ENCODE measurements at places on chromosomes 2 and 18. TPM values are rescaled to one million over a fixed set of nuclear protein-coding genes. Genes with fewer than 3 reads are reported as not detected.

The SERPINB4 gene
- total RNA-seq = not detected

The DNAH6 gene
- 1.6 TPM for total RNA-seq

The MRPL44 gene
- 45.8 TPM for total RNA-seq

The FOXI3 gene
- total RNA-seq = not detected

DNA sequence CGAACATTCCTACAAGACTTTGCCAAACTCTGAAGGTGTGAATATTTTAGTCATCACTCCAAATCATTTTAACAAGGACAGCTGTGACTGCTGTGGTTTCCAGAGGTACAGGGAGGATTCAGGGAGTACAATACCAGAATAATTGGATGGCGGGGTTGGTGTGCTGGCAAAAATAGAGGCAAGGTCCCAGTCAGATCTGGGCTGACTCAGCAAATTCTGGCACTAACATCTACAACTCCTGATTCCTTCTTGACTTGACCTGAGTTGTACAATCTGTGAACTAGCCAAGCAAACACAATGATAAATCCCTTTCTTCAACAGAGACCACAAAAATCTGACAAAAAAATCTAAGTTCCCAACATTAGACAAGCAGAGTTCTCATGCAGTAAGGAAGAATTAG, 40.4 kb downstream of the RMP24 start:
- DNase-seq = no peak

DNA sequence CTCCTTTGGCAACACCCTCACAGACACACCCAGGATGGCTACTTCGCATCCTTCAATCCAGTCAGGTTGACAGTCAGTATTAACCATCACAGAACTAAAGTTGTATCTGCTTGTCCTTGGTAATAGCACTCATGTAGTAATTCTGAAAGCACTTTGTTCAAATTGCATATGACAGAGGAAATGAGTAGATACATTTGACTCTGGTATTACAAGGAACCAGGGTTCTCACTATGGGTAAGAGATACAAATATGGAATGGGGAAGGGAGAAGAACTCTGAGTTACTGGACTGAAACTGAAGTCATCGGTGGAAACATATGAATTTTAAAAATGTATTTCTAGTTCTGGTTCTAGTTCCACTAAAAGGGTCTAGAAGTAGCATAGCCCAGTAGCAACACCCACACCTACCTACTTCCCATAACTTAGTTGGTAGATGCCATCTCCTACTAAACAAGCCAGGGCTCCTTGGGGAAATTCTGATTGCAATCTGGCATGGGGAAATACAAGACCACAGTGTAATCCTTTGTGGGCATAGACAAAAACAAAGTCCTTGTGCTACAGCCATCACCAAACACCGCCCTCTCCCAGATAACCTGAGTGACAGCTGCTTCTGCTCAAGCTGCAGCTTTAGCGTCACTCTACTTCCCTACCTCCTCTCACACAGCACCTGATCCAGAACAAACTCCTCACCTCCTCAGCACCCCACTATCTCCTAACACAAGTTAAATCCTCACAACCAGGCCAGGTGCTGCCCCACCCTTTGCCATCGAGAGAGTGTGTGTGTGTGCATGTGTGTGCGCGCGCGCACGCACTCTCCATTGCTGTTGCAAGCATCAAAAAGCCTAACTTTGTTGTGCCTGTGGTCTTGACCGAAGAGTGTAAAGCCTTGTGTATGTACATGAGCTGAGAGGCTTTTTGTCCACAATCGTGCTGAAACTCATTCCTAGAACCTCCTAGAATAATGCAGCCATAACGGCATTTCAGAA, 31.4 kb upstream of the CD226 start:
- DNase-seq = no peak

- DNase-seq = no peak
These were observed 287.5 kb upstream of the CRIM1 start for GRCh38 chr2:36068086-36068485.

DNA sequence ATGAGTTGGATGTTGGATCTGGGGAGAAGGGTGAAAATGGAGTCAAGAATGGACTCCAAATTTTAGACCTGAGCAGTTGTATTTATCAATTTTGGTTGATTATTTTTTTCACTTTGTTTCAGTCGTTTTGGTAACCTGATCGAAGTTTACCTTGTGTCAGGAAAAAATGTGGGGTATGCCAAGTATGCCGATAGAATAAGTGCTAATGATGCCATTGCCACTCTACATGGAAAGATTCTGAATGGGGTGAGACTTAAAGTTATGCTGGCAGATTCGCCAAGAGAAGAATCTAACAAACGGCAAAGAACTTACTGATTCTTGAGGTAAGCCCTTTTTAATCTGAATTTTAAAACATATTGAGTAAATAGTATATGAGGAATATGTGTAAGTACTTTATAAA, 13.6 kb downstream of the RBM45 start:
- no peak for DNase-seq

- DNase-seq = peak; percentile 19
These were observed 796 bp downstream of the MYO1B start for GRCh38 chr2:191245869-191246531.

DNA sequence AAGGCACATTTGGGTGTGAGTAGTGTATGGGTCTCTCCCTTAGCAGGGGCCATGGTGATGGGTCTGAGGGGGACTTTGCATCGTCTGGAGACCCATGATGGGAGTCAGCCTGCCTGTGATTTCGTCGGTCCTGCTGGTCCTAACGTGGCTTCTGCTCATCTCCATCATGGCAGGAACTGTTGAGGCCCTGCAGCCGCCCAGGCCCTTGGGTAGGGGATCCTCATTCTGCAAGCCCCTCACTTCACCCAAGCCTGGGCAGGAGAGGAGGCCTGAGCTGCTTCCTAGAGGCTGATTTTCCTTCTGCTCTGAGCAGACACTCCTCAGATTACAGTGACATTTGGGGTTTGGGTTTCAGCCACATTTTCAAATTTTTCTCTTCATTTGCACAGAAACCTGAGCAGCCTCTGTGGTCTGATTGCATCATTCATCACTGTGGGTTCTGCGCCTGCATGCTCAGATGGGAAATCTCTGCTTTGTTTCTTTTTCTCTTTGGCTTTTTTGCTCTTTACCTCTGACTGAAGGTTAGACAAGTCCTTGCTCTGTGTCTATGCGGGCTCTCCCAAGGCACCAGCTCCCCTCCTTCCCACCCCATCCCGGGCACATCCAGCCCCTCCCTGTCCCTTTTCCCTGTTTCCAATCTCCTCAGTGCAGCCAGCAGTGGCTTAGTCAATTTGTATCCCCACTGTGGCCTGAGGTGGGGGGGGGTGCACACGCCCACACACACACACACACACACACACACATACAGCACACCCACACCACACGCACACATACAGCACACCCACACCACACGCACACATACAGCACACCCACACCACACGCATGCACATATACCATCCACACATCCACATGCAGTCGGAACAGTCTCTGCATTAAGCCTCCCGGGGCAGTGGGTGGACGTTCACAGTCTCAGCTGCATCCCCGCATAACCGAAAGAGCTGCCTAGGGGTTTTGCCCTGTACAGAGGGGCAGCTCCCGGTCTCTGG, 305.4 kb upstream of the HS6ST1 start:
- no peak for DNase-seq

- DNase-seq = no peak
These were observed 15.3 kb upstream of the SEC11C start for GRCh38 chr18:59124370-59124704.

DNA sequence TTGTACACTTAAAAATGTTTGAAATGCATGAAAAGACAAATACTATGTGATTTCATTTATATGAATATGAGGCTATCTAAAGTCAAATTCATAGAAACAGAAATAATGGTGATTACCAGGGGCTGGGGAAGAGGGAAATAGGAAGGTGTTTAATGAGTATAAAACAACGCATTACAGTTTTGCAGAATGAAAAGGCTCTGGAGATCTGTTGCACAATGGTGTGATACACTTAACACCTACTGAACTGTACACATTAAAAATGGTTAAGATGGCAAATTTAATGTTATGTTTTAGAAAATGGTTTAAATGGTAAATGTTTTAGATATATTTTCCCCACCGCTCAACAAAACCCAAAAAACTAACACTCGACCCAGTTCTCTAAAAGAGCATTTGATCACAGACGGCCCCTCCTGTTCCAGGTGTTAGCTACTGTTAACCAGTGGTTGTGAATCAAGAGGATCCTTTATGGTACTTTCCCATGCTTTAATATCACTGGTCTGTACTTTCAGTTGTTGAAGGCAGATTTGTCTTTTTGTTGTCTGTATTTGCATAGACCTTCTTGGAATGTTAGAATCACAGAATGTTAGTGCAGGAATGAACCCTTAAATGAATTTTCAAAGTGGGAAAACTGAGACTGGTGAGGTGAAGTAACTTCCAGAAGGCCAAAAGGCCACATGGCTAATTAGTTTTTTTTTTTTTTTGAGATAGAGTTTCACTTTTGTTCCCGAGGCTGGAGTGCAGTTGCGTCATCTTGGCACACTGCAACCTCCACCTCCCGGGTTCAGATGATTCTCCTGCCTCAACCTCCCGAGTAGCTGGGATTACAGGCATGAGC, 10.2 kb downstream of the RAB10 start:
- no peak for DNase-seq

DNA sequence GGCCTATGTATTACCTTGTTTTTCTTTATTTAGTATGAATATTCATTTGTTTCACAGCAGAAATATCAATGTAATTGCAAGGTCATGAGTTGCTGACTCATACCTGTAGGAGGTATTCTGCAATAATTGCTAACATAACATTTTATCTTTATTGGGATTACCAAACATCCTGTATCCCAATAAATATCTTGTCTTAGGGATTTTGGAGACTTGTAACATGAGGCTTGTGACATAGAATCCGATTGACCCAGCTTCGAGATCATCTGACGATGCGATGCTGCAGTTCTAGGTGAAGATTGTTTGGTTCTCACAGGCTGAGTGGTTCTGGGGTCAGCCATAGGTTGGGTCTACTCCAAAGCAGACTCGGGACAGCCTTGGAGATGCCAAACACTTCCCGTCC, 133.4 kb upstream of the RND3 start:
- DNase-seq = no peak

- DNase-seq = no peak
These were observed 31.1 kb downstream of the UGP2 start for GRCh38 chr2:63872571-63873328.

DNA sequence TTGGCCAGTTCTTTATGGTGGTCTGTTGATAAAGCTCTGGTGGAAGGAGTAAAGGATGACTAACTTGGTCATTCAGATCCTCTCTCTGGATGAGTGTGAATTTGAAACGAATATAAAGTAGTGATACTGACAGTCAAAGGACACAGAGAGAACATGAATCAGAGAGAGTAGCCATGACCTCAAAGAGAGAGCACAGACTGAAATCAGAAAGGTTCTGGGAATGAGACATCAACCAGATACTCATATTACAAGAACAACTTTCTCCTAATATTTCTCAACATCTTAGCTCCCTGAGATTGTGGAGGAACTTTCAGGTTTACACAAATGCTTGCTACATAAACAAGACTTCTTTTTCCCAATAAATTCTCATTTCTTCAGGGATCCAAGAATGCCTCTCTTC, 849.1 kb upstream of the CHAC2 start:
- DNase-seq = no peak

- DNase-seq = no peak
These were observed 13.3 kb upstream of the PRELID3A start for GRCh38 chr18:12394428-12394827.

DNA sequence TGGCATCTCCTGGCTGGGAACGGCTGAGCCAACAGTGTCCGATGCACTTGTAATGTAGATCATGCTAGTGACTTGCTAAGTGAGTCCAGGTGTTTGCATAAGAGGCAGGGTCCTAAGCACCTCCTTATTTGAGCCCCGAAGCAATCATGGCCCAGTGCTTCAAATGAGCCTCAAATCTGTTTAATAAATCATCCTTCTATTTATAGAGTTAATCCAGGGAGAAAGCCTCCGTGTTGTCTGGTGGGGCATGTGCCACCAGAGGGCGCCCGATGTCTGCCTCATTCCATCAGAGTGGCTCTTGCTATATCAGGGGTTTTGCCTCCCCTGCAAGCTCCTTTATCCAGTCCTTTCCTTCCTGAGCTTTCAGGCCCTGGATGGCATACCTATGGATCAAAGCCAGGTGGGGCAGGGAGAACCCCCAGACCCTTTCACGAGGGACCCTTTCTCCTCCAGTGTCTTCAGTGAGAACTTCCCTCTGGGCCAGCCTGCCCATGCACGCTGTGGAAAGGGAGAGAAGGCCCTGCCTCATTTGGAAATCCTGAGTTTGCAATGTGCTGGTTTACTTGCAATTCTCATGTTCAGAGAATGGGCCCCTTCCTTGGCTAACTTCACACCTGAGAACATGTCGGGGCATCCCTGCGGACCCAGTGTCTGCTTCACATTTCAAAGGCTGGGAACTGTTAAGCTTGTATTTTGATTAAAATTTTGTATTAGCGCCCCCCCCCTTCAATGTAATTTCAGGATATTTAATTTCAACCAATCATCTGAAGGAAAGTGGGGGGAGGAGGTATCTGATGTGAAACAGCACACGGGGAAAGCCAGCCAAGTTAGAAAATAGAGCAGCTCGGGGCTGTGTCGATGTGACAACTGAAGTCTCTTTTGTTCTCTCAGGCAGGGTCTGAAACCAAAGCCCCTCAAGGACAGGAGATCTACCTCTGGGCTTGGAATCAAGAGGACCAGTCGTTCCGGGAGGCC, 39.7 kb downstream of the RDH14 start:
- peak; percentile 37 for DNase-seq

DNA sequence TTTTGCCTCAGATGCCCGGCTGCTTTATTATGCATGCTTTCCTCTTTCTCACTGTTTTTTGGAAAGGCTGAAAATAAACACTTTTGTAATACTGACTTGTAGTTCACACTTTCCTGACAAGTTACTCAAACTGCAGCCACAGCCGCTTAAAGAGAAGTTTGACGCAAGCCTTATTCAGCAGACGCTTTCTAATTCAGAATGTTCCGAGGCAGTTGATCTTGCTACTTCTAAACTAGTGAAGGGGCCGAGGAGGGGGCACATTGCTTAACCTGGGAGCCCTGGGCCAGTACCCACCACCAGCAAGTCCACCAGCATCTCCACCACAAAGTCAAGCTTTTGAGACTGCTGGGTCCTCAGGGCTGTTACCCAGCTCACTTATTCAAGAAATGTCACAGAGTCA, 71.8 kb upstream of the SPRED2 start:
- DNase-seq = no peak
